ENCODE measurements at places on chromosomes 2 and 18.

GRCh38 chr2:34547340-34547739 lies 948.2 kb upstream of the FAM98A start:
- no peak for DNase-seq

- DNase-seq = no peak
Measured at GRCh38 chr18:9827211-9827792, 58.5 kb upstream of the TXNDC2 start.

- DNase-seq = no peak
Measured at GRCh38 chr18:11425211-11425610, 184.2 kb upstream of the SLC35G4 start.

GRCh38 chr2:120866483-120867140 lies 130.9 kb downstream of the GLI2 start:
- no peak for DNase-seq

GRCh38 chr2:200728630-200729029 lies 83.1 kb upstream of the BZW1 start:
- DNase-seq = no peak

GRCh38 chr18:59898093-59898492 lies 1.7 kb upstream of the PMAIP1 start:
- no peak for DNase-seq

- DNase-seq = peak; percentile 82
Measured at GRCh38 chr2:16487686-16488085, 177.9 kb downstream of the CYRIA start.

- DNase-seq = no peak
Measured at GRCh38 chr2:237418300-237418699, 4.3 kb upstream of the COL6A3 start.

DNA sequence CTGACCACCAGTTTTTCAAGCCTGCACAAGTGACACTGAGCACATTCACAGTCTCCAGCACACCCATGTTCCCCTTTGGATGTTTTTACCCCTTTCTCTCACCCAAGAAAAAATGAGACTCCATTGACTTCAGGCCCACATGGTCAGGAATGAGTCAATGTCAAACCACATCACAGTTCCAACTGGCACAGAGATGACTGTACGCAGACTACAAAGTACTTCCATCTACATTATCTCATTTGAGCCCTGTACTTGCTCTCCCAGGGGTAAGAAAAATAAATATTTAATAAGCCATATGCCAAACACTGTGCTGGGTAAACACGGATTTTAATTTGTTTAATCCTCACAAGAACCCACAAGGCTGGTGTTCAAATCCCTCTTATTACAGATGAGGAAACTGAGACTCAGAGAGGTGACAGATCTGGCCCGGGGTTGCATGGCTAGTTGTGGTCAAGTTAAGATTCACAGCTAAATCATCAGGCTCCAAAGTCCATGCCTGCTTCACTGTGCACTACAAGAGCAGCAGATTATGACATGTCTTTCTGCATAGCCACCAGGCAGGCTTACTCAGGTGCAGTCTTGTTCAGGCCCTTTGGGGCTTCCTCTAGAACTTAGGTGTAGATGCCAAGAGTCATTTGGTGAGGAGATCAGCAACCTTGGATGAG lies 106.1 kb downstream of the TXNL1 start:
- no peak for DNase-seq

- no peak for DNase-seq
Measured at GRCh38 chr18:13791181-13791580, 32.8 kb upstream of the MC5R start.

DNA sequence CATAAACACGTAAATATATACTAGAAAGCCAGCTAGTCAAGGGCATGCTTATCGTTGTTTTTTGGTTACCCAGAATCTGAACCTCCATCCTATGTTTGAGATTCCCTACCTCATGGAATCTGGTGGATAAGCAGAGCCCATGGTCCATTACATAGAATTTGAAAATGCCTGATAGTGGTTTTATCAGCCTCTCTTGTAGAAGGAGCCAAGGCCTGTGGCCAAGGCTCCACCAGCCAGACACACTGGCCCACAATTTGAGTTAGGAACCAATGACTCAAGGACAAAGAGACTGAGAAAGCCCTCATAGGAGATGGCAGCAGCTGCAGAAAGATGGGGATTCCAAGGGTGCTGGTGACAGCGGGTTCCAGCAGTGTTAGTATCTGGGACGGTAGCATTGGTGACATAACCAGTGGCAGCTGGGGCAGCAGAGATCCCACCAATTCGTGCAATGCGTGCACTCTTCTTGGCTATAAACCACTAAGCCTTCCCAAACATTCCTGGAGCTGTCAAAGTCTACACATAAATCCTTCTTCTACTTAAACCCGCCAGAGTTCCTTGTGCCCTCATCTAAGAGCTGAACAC lies 51.2 kb upstream of the RMDN2 start:
- DNase-seq = no peak

DNA sequence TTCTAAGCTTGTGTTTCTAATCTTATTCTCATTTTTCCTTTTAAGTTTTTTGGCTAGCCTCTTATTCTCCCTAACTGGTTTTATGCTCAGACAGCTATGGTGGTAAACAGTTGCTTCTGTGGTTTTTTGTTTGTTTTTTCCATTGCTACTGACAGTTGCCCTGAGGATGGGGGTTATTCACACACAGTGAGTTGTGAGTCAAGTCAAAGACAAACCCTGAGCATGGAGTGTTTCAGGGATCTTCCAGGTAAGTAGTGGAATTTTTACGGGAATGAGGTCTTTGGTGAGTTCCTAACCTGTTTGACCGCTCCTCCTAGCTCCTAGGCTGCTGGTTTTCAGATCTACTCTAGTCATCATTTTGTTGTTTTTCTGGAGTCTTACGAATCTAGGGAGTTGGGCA lies 162.8 kb downstream of the ZNF407 start:
- DNase-seq = no peak

- DNase-seq = no peak
Measured at GRCh38 chr2:58574873-58575272, 333.7 kb upstream of the FANCL start.

DNA sequence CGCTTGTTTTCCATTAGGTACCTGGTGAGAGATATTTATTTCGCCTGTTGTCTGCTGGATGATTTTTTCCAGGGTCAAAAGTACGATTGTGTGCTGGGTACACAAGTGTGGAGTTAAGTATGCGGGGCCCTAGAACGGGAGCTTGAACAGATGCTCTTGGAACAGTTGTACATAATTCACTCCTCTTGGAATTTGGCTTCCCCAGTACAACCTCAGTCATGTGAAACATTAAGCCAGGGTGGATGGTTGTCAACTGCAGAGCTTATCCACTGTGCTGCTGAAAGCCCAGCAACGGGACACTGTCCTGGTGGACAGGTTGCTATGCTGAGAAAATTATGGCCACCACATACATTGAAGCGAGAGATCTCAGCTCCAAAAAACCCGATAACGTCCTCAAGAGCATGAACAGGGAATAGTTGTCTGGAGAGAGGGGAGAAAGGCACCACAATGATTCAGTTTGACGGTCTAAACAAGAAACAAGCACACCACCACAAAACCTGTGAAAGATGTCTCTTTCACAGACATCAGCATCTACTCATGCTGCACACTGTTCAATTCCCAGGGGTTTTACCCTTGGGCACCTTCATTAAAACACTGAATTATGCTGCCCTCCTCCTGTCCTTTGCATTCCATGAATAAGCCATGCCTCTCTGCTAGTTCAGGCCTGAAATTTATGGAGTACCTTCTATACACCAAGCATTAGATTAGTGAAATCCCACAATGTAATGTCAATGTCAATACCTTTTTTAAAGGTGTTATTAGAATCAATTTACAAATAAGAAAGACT lies 176.8 kb upstream of the TRIB2 start:
- no peak for DNase-seq

DNA sequence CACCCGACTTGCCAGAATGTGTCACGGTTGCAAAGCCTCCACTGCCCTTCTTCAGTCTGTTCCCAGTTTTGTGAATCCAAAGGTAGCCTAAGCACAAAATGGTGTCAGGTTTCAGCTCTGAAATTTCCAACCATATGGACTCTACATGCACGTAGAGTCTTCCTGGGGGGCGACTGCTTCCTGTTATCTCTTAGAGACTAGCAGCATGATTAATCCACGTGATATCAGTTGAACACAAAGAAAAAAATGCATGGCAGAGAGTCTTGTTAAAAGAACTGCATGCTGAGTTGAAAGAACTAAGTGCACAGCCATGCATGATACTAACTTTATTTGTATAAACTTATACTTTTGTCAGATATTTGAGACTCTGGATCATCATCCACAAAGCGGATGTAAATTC lies 404.4 kb downstream of the SOCS6 start:
- peak; percentile 26 for DNase-seq

DNA sequence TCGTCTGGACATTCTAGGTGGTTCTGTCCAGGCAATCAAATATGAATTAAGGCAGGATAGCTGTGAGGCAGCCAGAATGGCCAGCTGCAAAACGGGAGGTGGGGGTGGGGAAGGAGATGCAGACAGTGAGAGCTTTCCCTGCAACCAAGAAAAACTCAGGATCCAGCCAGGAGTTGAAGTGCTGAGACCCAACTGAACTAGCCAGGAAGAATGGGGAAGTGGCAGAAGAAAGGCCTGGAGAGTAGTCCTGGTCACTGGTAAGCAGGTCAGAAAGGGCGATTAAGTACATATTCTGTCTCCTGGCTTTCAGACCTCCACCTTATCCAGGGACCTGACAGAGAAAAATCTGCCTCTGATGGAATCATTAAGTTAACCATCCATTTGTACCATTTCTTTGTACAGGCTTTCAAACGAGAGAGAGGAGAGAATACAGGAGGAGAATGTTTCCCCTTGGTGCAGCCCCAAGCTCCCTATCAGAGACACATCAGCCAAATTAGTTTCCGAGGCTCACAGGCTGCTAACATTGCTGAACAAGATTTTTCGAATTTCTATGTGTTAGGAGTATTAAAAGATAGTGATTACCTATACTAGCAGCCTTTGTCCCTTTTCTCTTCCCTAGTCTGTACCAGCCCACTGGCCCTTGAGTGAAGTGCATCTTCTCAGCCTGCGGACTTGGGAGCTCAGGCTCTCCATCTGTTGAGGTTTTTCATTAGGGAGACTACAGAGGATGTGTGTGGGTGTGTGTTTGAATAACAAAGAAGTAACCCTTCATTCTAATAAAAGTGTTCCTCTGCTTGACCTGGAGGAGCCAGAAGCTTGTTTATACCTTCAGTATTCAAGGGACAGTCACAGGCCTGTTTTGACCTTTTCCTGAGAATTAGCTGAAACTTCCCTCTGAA lies 12.5 kb upstream of the HOXD1 start:
- no peak for DNase-seq

- DNase-seq = peak; percentile 31
Measured at GRCh38 chr2:62738981-62739936, 33.7 kb downstream of the EHBP1 start.

DNA sequence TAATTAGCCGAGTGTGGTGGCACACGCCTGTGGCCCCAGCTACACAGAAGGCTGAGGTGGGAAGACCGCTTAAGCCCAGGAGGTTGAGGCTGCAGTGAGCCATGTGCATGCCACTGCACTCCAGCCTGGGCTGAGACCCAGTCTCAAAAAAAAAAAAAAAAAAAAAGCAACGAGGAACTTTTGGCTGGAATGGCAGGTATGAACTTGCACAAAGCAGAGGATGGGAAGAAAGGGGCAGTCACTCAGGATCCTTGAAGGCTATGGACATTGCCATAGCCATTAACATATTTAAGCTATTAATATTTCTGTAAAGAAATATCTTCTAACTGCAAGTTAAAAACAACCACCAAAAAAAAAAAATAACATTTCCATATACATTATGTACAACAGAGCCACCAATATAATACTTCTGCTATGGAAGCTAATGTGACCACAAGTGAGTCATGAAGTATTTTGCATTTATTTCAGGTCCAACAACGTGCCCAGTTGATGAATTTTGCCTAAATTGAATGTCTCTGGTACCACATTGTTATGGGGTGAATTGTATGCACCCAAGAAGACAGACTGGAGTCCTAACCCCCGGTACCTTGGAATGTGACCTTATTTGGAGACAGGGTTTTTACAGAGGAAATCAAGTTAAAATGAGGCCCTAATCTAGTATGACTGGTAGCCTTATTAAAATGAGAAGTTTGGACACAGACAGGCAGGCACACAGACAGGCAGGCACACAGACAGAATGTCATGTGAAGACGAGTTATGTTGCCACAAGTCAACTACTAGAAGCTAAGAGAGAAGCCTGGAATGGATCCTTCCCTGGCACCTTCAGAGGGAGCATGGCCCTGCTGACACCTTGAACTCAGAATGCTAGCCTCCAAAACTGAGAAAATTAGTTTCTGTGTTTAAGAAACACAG lies 102.8 kb downstream of the RBMS1 start:
- no peak for DNase-seq

DNA sequence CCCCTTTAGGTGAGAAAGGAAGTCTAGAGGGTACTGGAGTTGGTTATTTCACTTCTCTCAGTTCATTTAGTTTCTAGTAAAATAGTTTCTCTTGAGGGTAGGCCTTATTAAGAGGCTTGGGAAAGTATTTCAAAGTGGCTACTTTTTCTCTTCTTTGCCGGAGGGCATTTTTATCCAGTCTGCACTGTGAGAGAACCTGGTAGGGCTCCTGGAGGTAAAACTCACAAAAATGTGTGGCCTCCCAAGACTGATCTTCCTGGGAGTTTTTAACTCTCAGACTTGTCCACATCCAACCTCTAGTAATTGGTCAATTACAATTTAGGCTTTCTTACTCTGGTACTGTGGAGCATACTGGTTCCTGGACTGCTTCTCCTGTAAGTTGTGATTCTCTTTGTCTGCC lies 28.0 kb downstream of the EHBP1 start:
- DNase-seq = no peak

GRCh38 chr2:54092940-54093339 lies 22.5 kb upstream of the ACYP2 start:
- no peak for DNase-seq

DNA sequence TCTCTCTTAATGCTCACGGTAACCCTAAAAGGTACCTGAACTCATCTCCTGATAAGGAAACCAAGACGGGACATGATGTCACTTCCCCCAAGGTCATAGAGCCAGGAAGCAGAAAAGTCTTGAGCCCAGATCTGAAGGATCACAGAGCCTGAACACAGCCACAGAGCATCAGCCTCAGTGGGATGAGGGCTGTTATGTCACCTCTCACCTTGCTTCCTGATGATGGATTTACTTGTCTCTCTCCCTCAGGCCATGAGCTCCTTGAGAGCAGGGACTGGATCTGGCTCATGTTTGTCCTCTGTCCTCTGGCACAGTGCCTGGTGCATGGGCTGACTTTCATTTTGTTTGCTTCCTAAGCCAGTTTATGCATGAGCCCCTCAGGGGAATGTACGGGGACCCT lies 54.2 kb downstream of the SERTAD2 start:
- DNase-seq = no peak

DNA sequence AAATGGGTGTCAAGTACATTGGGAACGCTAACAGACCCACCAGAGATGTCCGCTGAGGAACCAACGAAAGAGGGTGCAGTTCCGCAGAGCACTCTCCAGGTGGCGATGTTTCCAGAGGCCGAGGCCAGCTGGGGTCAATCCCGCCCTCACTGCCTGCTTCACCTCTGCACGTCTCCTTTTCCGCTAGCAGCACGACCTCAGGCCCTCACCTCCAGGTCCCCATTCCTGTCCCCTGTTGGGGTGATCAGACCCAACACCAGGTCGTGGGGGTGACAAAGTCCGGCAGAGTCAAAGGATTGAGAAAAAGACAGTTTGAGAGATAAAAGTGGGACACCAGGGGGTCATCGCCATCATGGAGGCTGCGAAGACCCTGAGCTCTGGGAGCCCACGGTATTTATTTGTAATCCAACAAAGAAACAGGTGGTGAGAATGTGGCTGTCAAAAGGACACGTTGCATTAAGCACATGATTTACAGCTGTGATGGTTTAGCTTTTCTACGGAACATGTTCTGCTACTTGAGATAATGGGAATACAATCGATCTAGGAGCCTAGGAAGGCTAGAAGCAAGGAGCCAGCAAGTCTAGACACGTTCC lies 27.3 kb downstream of the ZAP70 start:
- DNase-seq = peak; percentile 84
